ENCODE measurements at places on chromosomes 1 and 21. TPM values are rescaled to one million over a fixed set of nuclear protein-coding genes. Genes with fewer than 3 reads are reported as not detected.

GNG4 gene
- total RNA-seq, result 0.32 TPM

DNA sequence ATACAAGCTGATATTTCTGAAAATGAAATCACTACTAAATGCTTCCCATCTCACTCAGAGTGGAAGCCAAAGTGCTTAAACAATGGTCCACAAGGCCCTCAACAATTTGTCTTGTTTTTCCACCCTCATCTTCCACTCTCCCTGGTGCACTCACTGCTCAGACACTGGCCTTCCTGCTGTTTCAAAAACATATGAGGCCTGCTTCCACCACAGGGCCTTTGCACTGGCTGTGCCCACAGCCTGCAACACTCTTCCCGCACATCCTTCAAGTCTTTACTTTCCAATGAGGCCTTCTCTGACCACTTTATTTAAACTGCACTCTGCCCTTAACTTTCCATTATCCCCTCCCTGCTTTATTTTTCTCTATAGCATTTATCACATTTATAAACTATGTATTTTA, 53.8 kb downstream of the SYNJ1 start:
- no peak for DNase-seq

CAPZB gene
- total RNA-seq, result 255 TPM

RIMKLA gene
- total RNA-seq, result 0.74 TPM

RGS13 gene
- 0.81 TPM for total RNA-seq

PDZK1IP1 gene
- total RNA-seq, result 0.76 TPM

GRCh38 chr1:184483101-184483683, 96.4 kb downstream of the C1orf21 start:
- DNase-seq, result no peak

GRCh38 chr1:161309868-161310267, at the start of gene MPZ:
Gene MPZ (minus strand): TSS chr1:161309968. CDS start chr1:161309905, 63 bp downstream.
- no peak for DNase-seq

ADIPOR1 gene
- total RNA-seq, result 53.4 TPM

- DNase-seq, result no peak
These were observed 188.3 kb upstream of the CAMK1G start for GRCh38 chr1:209395169-209395568.

FAM43B gene
- total RNA-seq, result 3.9 TPM

RBM15 gene
- total RNA-seq, result 14.8 TPM

DNA sequence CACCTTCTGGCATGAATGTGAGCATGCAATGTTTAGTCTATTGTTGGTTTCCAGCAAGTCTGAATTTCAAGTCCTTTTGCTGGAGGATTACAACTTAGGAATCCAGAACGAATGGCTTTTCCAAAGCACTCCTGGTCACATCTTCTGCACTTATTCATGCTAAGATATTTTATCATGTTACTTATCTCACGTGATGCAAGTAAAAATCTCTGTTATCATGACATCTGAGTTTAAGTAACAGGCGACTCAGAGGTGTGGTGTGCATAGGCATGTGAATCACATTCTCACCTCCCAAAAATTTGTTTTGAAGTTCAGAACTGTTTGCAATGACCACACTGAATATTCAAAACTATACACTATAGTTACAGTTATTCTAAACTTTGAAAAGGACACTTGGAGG, 204.8 kb upstream of the FGGY start:
- DNase-seq, result no peak

DNA sequence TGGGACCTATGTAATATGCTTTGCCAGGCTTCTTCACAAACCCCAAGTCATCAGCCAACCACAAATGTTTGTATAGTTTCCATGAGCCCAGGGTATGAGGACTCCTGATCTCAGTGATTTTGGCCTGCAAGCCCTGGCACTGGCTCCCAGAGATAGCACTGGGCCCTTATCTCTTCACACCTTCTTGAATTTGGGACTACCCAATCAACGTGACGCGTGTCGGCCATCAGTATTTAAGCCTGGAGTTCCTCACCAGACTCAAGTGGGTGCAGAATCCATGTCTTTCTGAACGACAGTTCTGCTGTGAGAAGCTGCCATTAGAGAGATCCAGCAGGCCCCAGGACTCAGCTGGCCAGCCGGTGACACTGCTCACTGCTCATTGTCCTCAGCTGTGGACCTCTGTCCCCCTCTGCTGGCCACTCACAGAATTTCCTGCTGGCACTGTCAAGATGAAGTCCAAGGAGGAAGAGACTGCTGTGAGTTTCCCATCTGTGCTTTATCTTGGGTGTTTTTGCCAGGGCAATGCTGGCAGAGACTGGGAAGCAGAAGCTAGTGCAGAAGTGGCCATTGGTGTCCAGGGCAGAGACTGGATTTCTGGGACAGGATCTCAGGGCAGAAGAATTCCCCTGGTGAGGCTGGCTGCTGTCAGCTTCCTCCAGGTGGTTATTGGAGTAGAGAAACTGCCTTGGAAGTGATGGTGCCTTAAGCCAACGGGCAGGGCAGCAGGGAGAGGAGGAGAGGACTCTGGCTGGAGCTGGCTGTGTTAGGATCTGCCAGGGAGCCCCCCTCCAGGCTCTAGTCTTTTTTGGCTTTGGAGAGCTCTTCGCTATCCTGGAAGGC, 28.4 kb downstream of the TMCC2 start:
- peak; percentile 96 for DNase-seq

ANXA9 gene
- not detected for total RNA-seq

DNA sequence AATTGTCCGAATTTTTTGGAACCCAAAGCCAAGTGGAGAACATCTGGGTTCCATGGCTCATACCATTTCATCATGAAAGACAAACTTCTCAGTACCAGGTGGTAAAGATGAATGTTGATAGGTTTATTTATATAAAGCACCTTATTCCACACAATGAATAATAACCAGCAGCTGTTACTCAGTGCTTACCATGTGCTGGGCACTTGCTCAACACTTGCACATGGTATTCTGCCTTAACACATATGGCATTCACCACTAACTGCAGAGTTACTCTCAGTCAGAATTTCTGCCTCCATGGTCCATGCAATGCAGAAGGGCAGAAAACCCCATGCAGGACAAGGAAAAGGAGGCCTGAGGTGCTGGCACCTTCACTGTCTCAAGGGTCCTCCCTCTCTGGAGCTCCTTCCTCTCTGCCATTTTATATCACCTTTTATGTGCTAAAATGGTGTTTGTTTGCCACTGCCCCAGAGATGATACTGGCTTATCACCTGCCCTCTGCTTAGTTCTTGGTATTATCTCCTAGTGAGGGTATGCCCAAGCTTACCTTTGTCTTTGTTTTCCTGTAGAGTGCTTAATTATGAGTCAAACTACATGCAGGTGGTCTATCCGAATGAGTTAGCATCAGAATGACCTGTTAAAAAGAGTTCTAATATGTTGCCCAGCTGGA, 76.7 kb upstream of the ZNF326 start:
- no peak for DNase-seq

DNA sequence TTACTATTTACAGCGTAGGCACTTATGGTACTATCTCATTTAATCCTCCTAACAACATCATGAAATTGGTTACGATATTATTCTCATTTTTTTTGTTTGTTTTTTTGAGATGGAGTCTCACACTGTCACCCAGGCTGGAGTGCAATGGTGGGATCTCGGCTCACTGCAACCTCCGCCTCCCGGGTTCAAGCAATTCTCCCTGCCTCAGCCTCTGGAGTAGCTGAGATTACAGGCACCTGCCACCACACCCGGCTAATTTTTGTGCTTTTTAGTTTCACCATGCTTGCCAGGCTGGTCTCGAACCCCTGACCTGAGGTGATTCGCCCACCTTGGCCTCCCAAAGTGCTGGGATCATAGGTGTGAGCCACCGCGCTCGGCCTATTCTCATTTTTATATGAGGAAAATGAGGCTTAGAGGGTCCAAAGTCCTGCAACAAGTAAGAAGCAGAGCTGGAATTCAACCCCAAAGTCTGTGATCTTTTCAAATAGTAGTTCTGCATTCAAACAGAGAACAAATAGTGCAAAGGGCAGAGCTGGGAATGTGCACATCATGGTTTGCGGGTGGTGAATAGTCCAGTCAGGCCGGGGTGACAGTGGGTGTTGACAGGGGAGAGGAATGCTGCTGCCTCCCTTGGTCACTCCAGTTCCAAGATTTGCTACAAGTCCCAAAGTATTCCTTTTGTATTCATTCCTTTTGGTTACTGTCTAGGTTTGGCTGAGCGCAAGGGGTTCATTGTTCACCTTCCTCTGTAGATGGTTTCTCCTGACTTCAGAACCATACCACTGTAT, 4.6 kb downstream of the PRUNE1 start:
- DNase-seq, result no peak

SLC50A1 gene
- total RNA-seq, result 24.5 TPM

DNA sequence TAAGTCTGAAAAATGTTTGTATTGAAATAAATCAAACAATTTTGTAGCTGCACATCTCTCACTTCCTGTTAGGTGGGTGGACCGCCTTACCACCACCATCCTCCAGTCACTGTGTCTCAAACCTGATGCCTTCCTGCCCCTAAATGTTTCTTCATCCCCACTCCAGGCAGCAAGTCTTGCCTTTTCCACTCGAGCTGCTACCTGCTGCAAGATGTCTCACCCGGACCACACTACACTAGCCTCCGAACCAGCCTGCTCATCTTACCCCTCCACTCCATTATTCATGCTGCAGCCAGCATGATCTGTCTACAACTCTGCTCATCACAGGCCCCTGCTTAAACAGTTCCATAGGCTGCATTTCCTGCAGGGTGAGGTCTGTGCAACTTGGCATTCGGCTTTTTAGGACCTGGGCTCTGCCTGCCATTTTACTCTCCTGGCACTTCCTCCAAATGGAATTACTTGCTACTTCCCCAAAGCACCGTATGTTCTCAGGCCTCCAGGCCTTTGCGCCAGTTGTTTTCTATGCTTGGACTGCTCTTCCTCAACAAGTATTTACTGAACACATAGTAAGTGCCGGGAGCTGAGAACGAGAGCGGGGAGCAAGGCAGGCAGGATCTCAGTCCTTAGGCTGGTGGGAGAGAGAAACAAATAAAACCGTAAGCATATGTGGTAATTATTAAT, 5.2 kb upstream of the SF3A3 start:
- DNase-seq, result peak; percentile 65

DNA sequence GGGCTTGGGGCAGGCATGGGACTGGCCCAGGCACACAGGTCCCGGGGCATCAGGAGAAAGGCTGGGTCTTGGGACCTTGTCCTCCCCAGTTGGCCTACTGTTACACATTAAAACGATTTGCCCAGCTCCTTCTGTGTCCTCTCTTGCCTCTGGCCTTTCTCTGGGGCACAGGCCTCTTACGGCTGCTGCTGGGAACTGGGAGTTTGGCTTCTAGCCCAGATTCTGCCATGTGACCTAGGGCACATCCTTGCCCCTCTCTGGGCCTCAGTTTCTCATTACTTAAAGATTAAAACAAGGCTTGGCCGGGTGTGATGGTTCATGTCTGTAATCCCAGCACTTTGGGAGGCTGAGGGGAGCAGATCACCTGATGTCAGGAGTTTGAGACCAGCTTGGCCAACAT, 14.0 kb downstream of the KDF1 start:
- DNase-seq, result peak; percentile 34

DNA sequence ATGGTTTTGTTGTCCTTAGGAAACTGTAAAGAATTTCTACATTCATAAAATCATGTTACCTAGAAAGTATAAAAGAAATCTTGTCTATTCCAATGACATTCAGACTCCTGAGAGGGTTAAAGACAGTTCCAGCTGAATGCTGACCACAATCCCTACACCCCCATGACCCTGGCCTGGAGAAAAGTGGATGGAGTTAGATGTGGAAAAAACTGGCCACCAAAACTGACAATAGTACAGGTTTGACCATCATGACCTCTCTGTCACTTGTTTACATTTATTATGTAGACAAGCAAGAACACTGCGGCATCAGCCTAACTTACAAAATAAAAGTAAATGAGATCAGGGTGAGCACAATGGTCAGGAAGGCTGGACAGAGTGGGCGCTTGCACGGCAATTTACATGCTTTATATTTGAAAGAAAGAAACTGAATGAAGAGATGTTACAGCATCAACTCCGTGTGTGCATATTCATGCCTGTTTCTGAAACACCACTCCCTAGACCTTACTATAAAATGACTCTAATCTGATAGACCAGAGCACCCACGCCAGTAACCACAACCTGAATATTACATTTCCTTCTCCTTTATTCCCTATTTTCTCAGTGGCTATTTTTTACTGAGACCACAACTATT, 116.0 kb downstream of the ESRRG start:
- DNase-seq, result no peak

ADGRL2 gene
- total RNA-seq, result 40.6 TPM

DNA sequence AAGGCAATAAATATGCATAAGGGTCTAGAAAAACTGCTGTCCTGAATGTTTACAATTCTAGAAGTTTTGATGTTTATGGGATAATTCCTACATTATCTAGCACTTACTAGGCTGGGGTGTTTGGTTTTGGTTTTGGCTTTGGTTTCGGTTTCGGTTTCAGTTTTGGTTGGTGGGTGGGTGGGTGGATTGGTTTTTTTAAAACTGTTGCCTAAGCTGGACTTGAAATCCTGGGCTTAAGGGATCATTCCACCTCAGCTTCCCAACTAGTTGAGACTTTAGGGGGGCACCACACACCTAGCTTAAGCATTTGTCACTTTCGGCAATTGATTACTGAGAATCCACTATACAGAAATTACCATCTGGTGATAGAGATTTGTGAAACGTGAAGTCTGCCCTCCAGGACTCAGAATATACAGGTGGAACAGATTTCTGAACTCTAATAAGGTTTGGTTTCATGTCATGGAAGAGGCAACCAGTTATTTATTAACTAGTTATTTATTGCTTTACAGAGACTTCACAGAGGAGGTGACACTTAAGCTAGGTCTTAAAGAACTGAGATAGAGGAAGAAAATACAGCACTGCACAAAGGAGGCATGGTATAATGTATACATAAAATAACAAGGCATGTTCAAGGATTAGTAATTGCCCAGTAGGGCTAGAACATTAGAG, 69.6 kb downstream of the PIK3R3 start:
- no peak for DNase-seq

DNA sequence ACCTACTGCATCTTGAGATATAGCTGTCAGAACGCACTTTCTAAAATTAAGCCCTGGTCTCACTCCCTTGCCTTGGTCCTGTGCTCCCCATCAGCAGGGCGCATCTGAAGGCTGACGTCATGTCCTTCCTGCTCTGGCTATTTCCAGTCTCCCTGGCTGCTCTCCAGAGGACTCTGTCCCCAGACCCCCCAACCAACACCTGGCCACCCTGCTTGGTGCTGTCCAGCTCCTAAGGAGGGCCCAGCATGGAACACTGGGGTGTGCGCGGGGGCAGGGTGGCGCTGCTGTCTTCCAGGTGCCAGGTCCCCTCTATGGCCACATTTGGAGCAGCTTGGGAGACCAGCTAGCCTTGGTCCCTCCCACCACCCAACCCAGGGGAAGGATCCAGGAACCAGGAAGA, 8.3 kb downstream of the TNNT2 start:
- DNase-seq, result no peak

ESPN gene
- total RNA-seq, result not detected

KRTAP19-1 gene
- total RNA-seq, result not detected

RNU1-3 gene
- 18,986 TPM for total RNA-seq

CACNA1S gene
- 0.14 TPM for total RNA-seq

All from posterior vena cava (tissue), 2 donors.